ENCODE measurements at places on chromosomes 5 and 9.

DNA sequence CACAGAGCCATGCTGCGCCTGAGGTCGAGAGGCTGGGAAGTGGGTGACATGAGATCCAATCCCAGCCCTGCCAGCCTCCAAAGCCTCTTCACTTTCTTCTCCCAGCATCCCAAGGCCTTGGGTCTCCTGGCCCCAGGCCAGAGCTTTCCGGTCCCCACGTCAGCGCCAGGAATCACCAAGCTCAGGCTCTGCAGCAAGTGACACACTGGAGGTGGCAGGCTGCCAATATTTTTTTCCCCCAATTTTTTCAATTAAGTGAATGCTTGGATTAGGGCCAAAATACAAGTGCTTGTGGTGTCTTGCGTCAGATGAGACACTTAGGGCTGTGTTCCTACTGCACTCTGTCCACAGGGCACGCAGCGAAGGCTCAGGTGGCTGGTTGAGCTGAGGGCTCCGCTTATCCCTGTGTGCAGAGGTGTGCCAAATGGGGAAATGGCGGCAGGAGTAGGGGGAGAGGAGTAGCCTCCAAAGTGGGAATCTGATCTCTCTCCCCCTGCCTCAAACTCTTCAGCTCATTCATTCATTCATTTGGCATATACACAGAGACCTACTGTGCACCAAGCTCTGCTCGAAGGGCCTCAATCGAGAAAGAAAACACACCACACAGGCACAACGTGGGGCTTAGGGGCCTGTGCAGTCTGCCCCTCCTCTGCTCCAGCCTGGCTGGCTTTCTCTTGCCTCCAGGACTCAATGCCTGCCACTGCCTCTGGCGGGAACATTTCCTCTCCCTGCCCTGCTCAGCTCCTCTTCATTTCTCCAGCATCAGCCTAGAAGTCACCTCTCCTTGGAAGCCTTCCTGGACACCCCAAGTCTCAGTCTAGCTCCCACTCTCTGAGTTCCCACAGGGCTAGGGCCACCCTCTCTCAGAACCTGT, 16.6 kb downstream of the SH3PXD2B start:
- DNase-seq, result peak; percentile 68

DNA sequence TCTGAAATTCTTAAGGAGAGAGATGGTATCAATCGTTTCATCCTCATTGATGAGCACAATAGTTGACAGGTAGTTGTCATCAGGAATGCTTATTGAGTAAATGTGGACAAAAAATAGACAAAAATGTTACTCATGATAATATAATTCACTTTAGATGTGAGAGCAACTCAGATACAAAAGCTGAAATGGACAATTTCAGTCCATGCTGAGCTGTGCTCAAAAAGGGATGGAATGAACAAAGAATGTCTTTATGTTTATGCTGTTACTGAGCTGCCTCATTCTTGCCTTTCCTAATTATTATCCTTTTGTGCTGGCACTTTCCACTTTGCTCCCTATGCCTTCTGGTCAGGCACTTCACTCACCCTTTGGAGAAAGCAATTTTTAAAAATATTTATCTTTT, 49.5 kb downstream of the JAKMIP2 start:
- DNase-seq, result peak; percentile 71

- DNase-seq, result no peak
These were observed 280.2 kb downstream of the CDK5RAP2 start for GRCh38 chr9:120299785-120300184.

GRCh38 chr5:33556330-33557328, 115.9 kb downstream of the TARS1 start:
- no peak for DNase-seq

DNA sequence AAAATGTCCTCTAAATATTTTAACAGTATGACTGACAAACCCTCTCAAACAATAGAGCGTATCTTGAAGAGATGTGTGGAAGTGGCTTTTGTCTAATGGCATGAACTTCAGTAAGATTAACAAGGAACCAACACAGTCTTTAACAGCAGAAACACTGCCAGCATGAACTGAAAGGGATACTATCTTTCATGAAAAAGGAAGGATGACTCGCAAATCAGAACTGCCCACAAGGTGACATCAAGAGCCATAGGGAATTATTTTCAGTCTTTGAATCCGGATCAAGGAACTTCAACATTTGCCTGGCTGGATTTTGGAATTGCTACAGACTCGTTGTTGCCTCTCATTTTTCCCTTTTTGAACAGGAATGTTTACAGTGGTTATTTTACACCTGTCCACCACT, 5.1 kb upstream of the HEXB start:
- DNase-seq, result no peak

DNA sequence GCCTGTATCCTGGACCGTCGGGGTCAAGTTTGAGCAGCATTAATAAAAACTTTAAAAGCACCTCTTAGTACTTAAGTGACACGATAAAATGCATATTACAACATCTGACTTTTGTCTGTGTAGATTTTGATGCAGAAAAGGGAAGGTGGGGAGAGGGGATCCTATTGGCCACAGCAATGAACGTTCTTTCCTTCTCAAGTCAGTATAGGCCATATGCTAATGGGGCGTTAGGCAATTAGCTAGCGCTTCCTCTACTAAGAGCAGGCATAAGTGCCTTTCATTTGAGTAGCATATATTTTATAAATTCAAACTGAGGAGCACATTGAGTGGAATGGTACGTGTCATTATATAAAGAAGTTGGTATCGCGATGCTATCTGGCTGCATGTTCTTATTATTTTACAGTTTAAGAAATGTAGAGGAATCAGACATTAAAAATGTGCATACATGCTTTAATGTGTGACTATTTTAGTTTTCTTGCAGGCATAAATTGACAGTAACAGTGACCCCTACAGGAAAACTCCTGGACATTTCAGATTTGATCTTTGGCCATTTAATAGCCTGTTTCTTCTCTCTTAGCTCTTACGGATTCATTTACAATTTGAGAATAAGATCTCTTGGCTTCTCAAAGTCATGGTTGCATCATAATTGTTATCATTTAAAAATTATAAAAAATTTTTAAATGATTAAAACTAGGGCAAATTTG, 1.1 kb upstream of the GNA14 start:
- DNase-seq, result no peak

GRCh38 chr9:114247077-114247476, 75.8 kb upstream of the ORM1 start:
- no peak for DNase-seq

DNA sequence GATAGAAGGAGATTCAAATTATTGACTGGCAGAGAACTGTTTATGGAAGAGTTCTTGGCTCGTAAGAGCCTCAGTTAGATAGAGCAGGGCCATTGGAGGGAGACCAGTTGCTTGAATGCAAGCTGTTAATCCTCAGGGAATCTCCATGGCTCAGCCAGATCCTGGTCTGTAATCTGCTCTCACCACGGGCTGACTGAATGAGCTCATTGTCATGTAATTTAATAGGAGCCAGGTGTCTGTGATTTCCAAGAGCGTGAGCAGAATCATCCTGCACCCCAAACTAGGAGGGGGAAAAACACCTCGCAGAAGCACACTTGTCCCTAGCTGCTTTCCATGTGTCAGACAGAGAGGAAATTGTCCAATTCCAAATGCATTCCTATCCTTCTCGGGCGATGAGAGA, 19.1 kb upstream of the KCNMB1 start:
- DNase-seq, result no peak

GRCh38 chr9:94746541-94747370, 20.3 kb downstream of the AOPEP start:
- no peak for DNase-seq

DNA sequence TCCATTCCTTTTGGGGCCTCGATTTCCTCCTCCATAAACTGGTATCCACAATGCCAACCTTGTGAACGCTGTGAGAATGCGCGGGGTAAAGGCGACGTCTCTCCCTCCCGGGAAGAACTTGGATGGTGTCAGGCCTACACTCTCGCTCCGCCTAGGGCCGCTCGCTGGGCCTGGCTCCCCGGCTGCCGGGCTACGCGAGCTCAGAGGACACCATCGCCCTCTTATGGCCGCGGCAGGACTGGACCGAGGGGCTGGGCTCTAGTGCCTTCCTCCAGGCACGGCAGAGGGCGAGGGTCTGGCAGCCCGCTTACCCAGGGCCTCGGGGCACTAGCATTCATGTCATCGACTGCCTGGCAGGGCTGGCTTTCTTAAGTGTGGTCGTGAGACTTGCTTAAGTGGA, 1.3 kb upstream of the EXOSC2 start:
- DNase-seq, result peak; percentile 46

DNA sequence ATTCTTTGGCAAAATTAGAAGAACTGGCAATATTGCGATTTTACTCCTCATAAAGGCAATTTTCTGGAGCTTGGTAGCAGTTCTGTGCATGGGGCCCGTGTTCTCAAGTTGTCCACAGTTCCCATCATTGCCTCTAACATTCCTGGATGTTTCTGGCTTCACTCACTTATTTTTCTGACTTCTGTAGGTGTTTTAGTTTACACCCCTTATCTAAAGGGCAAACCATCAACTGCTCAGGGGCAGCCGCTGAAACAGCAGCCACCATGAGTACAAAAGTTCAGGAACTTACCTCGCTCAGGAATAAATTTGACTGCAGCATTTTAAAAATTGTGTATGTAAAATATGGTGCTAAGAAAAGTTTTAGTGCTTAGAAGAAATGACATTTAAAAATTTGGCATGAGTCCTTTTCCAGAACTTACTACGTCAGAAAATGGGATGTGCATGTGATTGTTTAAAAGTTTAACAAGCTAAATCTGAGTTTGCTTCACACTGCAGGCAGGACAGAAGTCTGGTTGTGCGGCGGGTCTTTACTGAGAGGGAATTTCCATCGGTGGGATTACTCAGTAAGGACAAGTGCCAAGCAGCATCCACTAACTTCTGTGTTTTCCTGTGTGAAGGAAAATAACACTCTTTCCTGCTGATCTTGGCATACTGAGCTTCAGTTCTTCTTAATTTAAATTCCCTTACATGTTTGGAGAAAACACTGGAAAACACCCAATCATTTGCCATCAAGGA, 261.7 kb downstream of the MAT2B start:
- no peak for DNase-seq

DNA sequence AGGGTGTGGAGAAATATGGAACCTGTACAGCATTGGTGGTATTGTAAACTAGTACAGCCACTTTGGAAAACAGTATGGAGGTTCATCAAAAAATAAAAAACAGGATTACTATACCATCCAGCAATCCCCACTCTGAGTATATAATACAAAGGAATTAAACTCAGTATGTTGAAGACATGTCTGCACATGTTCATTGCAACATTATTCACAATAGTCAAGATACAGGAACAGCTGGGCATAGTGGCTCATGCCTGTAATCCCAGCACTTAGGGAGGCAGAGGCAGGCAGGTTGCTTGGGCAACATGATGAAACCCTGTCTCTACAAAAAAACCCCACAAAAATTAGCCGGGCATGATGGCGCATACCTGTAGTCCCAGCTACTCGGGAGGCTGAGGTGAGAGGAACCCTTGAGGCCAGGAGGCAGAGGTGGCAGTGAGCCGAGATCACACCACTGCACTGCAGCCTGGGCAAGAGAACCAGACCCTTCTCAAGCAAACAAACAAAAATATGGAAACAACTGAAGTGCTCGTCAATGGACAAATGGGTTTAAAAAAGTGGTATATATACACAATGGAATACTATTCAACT, 63.6 kb downstream of the TMEM174 start:
- no peak for DNase-seq

- DNase-seq, result no peak
These were observed 613.6 kb upstream of the KLF4 start for GRCh38 chr9:108103046-108103693.

DNA sequence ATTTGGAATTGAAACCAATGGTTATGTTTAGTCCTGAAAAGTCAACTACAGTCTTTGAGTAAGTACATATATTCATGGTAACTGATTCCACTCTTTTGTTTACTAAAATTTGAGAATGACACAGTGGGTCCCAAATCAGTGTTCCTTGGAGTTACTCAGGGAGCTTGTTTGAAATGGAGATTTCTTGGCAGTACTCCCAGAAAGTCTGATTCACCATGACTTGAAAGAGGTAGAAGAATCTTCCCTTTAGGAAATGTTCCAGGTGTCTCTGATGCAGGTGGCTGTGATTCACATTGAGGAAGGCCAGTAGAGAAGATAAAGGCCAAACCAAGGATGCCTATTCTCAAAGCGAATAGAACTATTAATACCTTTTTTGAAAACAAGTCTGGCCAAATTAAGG, 1078.3 kb downstream of the CDH12 start:
- no peak for DNase-seq

- no peak for DNase-seq
These were observed 28.4 kb downstream of the ABO start for GRCh38 chr9:133246562-133246961.

GRCh38 chr9:127051881-127052595, 70.4 kb downstream of the ANGPTL2 start:
- no peak for DNase-seq

DNA sequence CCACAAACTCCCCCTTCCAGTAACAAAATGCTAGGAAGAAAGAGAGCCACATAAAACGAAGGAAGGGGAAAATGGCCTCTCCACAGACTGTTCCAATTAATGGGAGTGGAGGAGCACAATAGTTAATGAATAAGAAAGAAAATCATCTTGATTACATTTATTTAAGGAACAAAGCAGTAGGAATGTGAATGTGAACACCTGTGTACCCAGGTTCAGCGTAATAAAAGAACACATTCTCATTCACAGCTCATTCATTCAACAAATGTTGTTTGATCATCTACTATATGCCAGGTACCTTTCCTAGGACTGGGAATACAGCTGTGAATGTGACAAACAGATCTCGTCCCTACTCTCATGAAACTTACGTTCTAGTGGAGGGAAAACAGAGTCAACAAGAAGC, 35.7 kb downstream of the SIL1 start:
- no peak for DNase-seq

DNA sequence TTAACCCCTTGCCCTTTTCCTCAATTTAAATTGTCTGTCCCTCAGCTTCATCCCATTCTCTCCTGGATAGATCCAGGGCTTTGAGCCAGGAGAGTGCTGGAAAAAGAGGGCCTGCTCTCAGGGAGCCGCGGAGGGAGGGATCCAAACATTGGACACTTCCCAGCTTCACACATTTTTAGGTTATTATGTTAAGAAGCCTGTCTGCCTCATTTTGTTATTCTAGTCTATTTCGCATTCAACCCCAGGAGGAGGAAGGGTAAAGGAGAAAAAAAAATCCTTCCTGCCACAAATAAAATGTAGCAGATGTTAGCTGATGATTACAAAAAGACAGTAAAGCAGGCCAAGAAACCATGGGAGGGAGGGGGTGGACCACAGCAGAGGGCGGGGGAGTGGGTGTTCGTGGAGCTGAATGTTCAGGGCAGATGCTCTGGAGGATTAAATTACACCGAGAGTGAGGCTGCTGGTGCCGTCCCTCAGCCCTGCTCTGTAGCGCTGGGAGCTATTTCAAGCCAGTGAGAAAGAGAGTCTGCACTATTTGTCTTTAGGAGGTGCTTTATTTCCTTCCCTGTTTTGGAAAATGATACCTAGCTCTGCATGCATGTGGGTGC, 60.6 kb upstream of the ZFR start:
- DNase-seq, result peak; percentile 32

- DNase-seq, result no peak
These were observed 33.8 kb upstream of the CAST start for GRCh38 chr5:96628406-96628805.

DNA sequence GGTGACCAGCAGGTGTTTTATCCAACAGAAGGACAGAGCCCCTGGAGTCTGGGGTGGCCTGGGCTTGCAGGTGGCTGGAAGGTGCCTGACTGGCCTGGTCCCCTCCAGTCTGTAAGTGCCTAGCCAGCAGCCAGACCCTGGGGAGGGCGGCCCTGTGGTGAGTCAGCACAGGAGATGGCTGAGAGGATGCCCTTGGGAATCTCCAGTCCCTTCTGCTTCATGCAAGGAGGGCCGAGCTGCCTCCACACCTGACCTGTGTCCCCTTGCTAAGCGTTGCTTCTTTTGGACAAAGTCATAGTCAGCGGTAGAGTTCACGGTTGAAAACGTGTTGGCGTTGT, 20.2 kb downstream of the OBP2B start:
- no peak for DNase-seq

- no peak for DNase-seq
These were observed 796.0 kb upstream of the CHD1 start for GRCh38 chr5:99724732-99725290.
